ENCODE measurements at places on chromosomes 12 and 14.

- no peak for DNase-seq
Measured at GRCh38 chr12:45816652-45817051, 87.1 kb downstream of the ARID2 start.

DNA sequence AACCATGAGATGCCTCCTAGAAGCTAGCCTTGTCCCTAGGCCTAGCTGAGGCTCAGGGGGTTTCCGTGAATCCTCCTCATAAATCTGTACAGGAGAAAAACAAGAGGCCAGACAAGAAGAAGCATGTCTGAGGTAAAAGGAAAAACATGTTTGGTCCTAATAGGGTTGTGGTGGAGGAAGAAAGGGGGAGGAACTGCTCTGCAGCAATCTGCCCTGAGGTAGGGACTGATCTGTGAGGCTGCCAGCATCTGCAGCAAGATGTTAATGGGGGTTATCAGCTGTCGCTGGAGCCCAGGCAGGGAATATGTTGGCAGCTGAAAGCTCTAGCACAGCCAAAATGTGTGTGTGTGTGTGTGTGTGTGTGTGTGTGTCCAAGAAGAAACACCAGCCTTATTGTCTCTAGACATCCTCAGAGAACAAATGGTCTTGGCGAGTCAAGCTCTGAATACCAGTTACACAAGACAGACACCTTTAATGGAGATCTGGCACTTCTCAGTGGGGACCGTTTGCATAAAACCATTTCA lies 218.5 kb downstream of the NUAK1 start:
- no peak for DNase-seq

- no peak for DNase-seq
Measured at GRCh38 chr12:14694970-14695369, 1.4 kb downstream of the GUCY2C start.

DNA sequence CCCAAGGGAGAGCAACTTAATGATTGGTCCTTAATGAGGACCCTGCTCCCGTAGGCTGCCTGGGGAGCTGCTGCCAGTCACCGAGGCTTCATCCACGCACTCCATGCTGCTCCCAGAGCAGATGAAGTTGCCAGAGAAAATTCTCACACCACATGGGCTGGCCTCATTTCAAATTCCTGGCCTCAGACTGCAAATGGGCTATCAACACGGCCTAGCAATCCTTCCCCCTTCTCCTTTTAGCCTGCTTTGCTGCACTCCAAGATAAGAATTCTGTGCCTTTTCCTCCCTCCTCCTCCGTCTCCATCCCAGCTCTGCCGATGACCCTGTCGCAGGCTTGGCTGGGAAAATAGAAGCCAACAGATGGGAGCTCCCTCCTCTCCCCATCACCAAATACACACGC lies 10.8 kb upstream of the DGLUCY start:
- DNase-seq: no peak

GRCh38 chr14:75280831-75281653 lies 2.4 kb downstream of the FOS start:
- no peak for DNase-seq

DNA sequence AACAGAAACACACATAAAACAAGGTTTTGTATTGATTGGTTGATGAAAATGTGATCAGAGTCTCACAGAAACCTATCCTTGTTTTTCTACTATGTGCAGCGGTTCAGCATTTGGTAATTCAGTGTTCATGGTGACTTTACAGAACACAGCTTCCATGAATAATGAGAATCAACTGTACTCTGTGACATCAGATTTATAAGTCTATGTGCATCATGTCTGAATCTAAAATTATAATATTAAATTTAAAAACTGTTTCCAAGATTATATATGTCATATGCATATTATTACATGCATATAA lies 104.3 kb downstream of the SLC16A7 start:
- no peak for DNase-seq

DNA sequence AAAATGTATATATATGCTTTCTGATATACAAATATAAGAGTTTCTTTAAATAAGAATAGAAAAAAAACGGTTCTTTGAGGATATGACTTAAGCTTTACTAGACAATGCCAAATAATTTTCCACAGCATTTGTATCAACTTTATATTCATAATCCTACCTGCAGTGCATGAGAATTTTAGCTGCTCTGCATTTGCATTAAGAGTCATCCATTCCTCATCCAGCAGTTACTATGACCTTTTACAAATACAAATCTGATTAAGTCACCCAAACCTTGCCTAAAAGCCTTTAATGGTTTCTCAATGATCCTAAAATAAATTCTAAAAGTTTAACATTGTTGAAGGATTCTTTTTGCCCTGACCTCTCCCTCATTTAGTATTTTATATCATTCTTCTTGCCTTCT lies 116.5 kb downstream of the MGAT4C start:
- DNase-seq: no peak

- no peak for DNase-seq
Measured at GRCh38 chr14:23173031-23173430, 10.4 kb downstream of the SLC7A8 start.

DNA sequence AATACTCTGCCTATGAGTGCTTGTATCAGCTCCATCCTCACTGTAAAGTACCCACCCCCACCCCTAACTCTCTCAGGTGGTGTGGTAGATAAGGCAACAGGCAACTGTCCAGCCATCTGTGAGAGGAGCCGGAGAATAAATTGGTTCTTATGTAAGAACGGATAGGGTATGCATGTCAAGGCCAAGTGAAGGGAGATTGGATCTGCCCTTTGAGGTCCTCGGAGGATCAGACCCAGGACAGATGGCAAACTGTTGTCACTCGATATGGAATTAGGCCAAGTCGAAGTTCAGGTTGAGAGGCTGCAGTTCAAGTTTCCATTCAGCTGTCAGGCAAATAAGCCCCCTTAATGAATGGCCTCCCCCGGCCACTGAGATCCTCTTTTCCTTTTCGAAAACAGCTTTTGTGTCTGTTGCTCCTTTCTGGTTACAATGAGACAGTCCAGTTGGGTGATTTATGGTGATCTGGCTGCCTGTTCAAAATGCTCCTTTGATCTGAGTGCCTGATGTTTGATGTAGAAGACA lies 120.3 kb downstream of the VRK1 start:
- no peak for DNase-seq

- DNase-seq: no peak
Measured at GRCh38 chr14:20197459-20197858, 6.8 kb downstream of the OR11G2 start.

- DNase-seq: peak; percentile 53
Measured at GRCh38 chr12:119808441-119808840, 68.7 kb downstream of the CIT start.

DNA sequence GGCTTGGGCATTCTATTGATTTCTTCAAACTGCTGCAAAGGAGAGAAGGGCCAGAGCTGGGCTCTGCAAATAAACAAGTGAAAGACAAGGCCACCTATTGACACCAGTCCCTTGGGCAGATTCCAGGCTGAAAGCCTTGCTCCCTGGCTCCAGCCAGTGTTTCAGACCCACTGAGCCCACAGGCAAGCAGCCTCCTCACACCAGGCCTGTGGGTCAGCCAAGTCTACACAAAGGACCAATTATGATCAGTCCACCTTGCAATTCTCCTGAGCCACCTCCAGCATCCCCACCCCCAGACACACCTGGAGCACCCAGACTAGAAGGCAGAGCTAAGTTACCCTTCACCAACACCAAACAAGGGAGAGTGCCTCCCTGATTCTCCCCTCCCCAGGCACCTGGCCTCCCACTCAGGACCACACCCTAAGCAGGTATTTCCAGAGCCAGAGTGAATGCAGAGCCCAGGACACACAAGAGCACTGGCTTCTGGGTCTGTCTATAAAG lies 13.8 kb downstream of the ACTN1 start:
- no peak for DNase-seq

GRCh38 chr12:77062846-77063461 lies 2.4 kb downstream of the E2F7 start:
- DNase-seq: no peak

- DNase-seq: no peak
Measured at GRCh38 chr12:41514907-41515306, 326.8 kb downstream of the PDZRN4 start.

DNA sequence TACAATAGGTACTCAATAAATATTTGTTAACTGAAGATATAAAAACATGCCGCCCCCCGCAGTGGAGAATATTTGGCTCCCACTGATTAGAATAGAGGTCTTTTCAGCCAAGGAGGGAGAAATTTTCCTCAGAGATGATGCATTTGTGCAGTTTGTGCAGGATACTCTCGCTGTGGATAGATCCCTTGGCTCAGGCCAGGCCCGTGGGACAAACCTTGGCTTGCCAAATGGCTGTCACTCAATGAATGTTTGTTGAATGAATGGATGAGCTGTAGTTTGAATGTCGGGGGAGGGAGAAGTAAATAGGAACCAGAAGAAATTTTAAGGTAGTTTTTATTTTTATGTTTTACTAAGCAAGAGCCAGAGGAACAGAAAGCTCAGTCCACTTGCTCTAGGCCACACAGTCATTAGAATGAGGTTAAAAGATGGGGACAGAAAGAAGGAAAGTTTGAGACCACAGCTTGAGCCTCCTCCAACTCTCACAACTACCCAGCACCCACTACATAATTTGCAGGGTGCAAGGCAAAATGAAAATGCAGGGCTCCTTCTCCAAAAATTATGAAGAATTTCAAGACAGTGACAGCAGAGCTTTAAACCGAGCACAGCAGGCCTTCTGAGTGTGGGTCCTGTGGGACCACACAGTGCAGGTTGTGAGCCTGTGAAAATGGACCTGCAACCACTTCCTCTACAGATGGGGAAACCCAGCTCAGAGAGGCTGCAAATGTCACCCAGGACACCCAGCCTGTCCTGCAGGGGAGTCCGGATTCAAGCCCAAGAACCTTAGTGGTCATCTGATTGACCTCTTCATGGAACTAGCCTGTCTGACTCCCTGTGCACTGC lies 51.4 kb downstream of the WSCD2 start:
- DNase-seq: no peak

- no peak for DNase-seq
Measured at GRCh38 chr12:132380641-132381040, 51.3 kb upstream of the GALNT9 start.

- DNase-seq: peak; percentile 4
Measured at GRCh38 chr14:97328743-97329142, 531.6 kb downstream of the VRK1 start.

DNA sequence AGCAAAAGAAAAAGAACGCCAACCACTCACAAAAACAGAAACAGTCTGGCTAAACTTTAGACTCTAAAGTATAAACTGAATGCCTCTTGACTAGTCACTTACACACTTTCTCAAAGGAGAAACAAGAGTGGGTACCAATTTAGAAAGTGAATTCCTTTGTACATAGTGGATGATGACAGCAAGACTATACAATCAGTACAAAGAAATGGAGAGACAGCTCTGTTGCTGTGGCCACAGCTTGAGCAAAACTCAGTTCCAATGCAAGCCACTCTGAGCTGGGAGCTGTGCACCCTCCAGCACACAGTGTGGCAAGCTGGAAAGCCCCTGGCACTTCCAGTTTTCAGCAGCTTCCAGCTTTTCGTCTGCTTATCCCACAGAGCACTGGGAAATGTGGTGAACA lies 21.7 kb downstream of the NT5DC3 start:
- no peak for DNase-seq

DNA sequence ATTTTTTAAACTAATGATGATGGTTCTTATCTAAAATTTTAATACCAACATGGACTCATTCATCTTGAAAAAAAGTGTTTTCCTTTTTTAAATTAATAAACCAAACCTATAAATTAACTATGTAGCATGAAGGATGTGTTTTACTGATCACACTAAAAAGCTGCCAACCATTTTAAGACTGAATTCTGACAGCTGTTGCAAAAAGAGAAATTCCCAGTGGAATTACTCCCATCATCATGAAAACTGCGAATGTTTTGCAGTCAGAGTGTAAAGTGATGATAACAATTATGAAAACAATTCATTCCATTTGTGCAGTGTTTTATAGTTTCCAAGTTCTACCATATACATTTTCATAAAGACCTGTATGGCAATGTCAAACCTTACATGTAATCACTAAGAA lies 232.8 kb downstream of the SLC2A13 start:
- DNase-seq: no peak

DNA sequence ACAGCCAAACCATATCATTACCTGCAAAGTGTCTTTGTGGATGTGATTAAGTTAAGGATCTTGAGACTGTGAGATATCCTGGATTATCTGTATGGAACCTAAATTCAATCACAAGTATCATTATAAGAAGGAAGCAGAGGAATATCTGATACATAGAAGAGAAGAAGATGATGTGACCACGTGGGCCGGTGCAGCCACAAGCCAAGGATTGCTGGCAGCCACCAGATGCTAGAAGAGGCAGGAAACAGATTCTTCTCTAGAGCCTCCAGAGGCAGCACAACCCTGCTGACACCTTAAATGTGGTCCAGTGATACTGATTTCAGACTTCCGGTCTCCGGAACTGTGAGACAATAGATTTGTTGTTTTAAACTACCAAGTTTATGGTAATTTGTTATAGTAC lies 6.1 kb upstream of the IFI27L2 start:
- no peak for DNase-seq
